CD4-positive, alpha-beta T cell treated with Interleukin-4 for 4 hours (primary cell): ENCODE measurements at places on chromosomes 11 and 22.
A peak's percentile ranks its signal among the peaks of the same experiment; 100 is the strongest.

GRCh38 chr11:94800414-94800813, 32.3 kb downstream of the AMOTL1 start:
- no peak for DNase-seq

DNA sequence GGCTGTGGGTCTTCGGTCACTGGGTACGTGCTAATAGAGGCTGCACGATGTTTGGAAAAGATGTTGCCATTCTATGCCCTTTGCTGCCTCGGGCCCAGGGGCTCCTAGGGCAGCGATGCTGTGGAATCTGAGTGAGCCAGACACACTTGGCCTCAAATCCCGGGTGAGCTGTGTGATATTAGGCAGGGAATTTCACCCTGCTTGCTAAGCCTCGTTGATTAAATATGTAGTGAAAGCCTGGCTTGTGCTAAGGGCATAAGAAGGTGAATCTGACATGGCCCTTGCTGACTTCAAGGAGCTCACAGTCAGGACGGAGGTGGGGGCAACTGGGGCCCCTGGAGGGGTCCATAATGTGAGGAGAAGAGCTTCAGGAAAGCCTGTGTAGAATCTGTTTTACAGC, 5.4 kb upstream of the HMOX1 start:
- DNase-seq: no peak

DNA sequence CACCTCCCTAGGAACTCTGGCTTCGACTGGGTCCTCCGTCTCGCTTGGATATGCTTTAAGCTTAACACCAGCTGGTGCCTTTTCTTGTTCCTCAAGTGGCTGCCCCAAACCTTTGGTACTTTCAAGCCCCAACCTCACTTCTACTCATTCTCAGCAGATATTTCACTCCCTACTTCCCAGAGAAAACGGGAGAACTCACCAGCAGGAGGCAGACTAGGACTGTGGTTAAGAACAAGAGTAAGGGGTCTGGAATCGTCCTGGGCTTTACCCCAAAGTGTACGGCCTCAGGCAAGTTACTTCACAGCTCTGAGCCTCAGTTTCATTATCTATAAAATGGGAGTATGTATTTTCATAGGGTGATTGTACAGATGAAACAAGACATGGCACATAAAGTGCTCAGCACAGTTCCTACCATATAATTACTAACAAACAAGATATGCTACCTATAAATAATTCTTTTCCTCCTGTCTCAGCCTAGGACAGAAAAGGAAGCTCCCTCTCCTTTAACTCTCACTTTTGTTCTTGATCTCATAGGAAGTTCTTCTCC, 37.8 kb downstream of the PAMR1 start:
- no peak for DNase-seq

DNA sequence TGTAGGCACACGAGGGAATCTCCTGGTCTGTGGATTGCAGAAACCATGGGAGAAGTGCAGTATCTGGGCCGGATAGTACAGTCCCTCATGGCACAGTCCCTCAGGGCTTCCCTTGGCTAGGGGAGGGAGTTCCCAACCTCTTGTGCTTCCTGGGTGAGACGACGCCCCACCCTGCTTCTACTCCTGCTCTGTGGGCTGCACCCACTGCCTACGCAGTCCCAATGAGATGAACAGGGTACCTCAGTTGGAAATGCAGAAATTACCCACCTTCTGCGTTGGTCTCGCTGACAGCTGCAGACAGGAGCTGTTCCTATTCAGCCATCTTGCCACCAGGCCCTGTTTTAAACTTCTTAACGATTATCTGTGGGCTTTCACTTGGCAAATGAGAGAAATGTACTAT, 157.2 kb upstream of the CARD18 start:
- DNase-seq: no peak

DNA sequence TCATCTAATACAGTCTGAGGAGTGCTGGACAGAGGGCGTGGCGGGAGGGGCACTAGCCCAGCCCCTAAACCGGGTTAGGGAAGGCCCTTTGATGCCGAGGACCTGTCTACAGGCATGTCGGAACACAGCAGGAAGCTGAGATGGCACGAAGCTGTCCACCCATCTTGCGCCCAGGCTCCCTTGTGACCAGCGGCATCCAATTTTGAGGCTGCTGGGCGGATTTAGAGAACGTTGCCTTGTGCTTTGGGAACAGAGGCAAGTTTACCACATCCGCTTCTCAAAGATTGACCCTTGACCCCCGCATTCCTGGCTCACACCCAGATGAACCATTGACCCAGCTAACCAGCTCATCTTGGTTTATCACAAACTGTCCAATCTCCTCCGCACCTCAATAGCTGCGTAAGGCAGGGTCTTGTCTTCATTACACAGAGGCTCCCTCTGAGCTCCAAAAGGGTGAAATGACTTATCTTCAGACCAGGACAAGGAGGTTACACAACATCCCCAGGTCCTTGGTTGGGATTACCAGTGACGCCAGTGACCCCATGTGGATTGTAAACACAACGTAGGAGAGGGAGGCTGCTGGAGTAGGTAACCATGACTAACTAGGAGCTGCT, 4.5 kb downstream of the FAM83F start:
- no peak for DNase-seq

DNA sequence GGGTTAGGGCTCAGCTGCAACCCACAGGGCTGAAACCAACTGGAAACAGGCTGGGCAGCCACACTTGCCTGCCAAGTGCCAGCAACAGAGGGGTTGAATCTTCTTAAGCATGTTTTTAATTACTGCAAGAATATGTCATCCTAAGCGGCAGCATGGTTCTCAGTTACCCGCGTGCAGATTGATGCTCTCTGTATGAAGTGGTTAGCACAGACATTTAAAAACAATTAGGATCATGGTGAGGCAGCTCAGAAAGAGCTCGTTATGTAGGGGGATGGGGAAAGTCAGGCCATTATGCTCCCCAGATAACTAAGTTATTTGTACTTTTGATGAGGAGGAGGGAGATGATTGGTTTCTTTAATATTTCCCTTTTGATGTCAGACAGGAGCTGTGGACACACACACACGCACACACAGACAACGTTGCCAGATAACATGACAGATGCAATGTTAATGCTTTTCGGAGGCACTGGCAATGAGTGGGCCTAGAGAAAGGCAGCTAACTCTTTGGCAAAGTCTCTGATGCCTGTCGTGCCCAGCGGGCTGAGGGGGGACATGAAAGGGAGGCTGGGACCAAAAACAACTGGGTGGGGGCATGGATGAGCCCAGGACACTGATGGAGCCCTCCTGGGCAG, 389.7 kb downstream of the NXPE2 start:
- no peak for DNase-seq

DNA sequence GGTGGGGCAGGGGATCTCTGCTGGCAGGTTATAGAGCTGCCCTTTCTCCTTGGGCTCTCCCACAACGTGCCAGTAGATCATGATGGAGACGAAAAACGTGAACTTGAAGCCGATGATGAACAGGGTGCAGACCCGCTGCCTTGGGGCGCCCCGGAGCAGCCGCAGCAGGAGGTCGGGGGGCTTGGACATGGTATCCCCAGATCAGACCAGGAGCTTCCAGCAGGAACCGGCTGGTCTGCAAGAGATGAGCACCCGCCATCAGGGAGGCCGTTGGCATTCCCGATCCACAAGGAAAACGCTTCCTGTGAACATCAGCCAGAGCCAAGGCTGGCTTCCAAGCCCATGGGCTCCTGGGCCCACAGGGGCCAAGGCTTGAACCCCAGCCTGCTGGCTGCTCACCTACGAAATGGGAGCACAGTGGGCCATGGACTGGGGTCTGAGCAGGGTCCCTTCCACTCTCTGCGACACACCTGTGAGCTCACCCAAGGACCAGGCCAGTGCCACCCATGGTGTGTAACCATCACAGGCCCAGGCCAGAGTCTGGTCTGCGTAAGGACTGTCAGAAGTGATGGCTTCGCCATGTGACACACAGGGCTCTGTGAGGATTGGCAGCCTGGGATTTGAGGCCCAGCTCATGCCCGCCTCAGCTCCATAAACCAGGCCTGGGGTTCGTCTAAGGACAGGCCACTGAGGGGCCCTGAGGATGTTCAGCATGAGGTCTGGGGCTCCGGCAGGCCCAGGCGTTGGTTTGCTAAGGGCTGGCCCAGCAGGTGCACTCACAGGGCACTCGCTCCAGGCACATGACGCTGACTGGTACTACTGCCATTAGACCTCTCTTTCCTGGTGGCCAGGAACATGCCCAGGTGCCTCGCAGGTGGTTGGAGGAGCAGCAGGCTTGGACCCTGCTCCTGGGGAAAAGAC, 26.6 kb downstream of the A4GALT start:
- no peak for DNase-seq

DNA sequence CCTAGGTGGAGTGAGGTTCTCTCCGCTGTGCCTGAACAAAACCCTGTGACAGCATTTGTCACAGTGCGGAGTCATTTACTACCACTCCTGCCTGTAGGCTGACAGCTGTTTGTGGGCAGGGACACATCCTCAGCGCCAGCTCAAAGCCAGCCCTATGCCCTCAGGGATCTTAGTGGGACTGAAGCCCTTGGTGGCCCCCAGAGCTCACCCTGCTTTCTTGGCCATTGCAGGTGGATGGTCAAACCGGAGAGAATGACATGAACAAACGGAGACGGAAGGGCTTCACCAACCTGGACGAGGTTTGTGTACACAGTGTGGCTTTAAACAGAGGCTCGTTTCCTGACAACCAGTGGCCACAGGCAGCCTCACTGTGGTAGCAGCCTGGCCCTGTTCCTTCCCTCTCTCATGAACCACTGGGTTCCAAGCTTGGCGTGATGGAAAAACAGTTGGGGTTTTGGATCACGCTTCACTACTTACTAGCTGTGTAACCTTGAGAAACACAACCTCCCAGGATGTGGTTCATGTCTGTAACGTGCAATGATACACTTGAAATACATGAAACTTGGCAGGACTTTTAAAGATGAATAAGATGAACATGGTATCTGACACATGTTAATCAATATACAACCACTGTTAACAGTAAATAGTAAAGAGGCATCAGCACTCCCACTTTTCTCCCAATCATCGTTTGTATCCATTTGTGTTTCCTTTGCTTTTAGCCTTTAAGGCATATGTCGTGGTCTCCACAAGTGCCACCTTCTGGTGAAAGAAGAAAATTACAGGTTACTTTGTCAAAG, 125.8 kb downstream of the MICAL2 start:
- DNase-seq: peak; percentile 61

- no peak for DNase-seq
Observed at GRCh38 chr11:69707176-69707575, 3.4 kb upstream of the FGF19 start.

DNA sequence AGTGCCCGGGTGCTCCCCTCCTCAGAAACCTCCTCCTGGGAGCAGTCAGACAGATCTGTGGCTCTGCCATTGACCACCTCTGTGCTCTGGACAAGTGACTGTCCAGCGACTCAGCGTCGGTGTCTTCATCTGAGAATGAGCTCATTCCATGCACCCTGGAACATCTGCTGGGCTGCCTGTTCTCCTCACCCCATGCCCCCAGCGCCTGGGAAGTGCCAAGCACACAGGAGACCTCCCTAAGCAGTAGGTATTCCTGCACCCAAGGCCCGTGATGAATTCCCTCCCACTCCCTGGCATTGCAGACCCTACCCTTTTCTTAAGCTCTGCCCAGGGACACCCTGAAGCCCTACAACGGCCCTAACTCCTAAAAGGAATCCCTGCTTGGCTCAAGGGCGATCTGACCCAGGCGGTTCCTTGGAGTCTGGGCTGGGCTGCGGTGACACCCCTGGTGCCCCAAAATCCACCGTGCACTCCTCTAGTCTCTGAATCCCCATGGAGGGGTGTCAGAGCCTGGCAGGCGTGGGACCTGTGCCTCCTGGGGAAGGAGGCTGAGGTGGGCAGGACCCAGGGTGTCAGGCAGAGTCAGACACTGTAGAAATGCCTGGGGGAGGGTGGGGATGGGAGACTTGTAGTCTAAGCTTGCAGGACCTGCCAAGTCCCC, 92.0 kb downstream of the CEP164 start:
- no peak for DNase-seq

- no peak for DNase-seq
Observed at GRCh38 chr11:8809241-8809938, 101.6 kb upstream of the AKIP1 start.

GRCh38 chr11:2318123-2318522, 16.3 kb downstream of the TSPAN32 start:
- no peak for DNase-seq

- no peak for DNase-seq
Observed at GRCh38 chr11:10351765-10352641, 47.1 kb downstream of the ADM start.

GRCh38 chr11:65504674-65505465, 6.0 kb downstream of the MALAT1 start:
- no peak for DNase-seq

- DNase-seq: peak; percentile 5
Observed at GRCh38 chr11:133078591-133079404, 453.5 kb downstream of the OPCML start.

DNA sequence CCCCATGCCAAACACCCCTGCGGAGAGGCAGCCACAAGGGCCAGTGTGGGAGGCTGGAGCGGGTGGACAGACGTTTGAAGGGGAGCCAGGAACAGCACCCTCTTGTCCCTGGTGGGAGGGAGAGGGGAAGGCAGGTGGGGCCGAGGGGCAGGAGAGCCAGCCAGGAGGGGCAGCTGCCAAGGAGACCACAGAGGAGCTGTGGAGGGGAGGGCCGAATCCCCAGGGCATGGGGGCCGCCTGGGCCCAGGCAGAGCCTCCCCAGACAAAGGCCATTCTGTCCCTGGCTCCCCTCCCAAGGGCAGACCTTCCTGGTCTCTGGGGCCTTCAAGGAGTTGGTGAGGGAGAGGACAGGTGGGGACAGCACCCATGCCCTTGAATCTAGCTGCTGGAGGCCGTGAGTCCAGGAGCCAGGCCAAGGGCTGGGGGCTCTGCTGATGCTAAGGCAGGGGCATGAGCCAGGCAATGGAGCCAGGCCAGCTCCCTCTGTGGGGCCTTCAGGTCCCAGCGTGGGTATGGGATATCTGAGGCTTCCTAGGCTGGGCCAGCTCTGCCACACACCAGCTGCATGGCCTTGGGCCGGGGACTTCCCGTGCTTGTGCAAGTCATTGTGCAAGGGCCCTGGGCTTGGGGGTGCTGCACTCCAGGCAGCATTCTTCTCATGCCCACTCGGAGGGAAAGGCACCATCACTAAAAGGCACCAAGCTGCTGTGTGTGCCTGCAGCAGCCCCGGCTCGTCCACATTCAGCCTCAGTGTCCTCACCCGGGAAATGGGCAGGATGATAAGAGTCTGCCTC, 11.4 kb downstream of the EMID1 start:
- no peak for DNase-seq

- DNase-seq: no peak
Observed at GRCh38 chr22:22111267-22111751, 128.7 kb upstream of the TOP3B start.

DNA sequence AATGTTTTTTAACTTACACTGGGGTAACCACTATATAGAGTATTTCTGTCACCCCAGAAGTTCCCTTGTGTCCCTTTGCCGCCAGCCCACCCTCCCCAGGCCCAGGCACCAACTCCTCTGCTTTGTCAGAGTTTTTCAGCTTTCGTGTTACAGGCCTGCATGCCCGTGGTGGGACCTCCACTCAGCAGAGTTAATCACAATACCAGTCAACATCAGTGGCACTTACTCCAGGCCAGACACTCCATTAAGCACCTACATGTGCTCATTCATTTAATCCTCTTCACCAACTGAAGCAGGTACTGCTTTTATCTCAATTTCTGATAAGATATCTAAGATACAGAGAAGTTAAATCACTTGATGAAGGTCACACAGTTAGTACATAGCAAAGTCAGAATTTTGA, 63.3 kb downstream of the LIF start:
- no peak for DNase-seq

GRCh38 chr11:62846177-62846576, 6.8 kb upstream of the WDR74 start:
- DNase-seq: no peak
